KG1 (cell line): ENCODE measurements at places on chromosomes 1 and 21.

DNA sequence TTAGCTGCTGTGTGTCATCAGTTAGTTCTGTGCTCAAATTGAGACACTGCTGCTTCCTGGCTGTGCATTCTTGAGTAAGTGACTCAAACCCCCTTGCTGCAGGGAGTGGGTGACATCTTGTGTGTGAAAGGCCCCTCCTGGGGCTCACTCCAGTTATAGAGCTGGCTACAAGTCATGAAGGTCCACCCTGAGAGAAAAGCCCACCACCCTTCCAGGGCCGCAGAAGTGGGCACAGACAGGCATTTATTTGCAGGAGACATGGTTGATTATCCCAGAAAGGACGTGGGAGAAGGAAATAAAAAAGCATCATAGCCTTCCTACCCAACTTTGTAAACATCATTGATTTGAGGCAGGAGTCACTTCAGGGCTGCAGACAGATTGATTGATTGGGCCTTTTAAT lies 550.6 kb downstream of the MATN1 start:
- no peak for DNase-seq

GRCh38 chr21:18744840-18745239 lies 341.3 kb upstream of the TMPRSS15 start:
- no peak for DNase-seq

- DNase-seq: no peak
Measured at GRCh38 chr1:159675046-159675445, 39.3 kb downstream of the CRP start.

GRCh38 chr21:31429506-31429905 lies 85.4 kb upstream of the TIAM1 start:
- no peak for DNase-seq

DNA sequence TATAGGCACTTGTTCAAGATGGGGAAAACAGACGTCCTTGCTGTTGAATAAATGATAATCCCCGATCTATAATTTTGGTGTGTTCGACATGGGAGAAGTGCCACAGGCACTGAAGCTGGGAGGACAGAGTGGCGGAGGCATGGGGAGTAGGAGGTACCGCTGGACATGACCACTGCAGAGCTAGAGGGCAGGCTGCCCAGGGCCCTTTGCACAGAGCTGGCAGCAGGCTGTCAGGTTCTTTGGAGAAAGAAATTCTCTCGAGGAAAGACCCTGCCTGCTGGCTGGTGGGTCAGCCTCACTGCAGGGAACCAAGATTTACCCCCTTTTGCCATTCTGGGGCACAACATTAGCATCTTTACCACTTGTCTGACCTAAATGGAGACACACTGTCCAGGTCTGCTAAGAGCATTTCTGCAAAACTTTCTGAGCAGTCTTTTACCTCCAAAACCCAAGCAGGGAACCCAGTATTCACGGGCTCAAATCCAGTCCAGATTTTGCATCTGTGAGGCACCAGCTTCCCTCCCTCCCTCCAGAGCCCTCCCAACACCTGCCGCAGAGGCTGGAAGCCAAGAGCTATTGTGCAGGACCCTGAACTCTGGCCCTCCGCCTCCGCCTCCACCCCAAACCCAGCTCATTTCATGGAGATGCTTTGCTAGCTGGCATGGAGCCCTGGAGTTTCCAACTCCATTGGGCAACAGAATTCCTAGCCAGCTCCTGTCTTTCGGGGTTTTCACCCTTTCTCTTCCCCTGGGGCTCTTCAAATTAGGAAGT lies 142.3 kb downstream of the PLXNA2 start:
- DNase-seq: no peak

GRCh38 chr1:229410692-229411433 lies 23.0 kb downstream of the ACTA1 start:
- DNase-seq: no peak

- no peak for DNase-seq
Measured at GRCh38 chr1:226220473-226221189, 2.8 kb upstream of the MIXL1 start.

DNA sequence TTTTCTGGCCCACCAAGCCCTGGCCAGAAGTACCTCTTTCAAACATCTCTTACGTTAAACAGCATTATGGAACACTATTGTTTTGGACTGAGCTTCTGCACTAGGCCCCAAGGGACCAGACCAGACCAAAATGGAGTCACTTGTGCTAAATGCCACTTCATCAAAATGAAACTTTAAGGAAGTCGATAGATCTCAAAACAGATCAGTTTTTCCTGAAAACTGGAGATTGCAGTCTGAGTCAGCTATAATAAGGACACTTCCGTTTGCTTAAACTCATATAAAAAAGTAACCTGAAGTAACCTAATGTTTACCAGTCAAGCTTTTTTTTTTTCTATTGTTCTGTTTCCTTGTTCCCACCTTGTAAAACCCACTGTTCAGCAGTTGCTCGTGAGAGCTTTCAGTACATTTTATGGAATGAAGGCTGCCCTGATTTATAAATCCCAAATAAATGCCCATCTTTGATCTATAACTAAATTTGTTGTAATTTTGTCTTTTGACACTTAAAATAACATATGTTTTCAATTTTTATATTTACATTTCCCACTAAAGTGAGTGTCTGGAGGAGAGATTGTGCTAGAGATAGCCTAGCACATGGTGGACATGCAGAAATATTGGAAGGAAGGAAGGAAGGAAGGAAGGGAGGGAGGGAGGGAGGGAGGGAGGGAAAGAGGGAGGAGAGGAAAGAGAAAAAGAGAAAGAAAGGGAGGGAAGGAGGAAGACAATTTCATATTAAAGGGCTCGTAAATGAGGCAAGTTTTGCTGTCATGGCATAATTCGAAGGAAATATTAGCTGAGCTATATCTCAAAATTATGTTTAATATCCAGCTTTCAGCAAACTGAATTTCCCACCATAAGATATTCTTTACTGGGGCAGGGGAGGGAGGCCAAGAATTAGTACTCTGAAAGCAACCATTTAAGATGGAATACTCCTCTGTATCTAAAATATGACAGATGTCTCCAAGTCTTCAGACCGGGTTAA lies 77.0 kb upstream of the CXADR start:
- no peak for DNase-seq

DNA sequence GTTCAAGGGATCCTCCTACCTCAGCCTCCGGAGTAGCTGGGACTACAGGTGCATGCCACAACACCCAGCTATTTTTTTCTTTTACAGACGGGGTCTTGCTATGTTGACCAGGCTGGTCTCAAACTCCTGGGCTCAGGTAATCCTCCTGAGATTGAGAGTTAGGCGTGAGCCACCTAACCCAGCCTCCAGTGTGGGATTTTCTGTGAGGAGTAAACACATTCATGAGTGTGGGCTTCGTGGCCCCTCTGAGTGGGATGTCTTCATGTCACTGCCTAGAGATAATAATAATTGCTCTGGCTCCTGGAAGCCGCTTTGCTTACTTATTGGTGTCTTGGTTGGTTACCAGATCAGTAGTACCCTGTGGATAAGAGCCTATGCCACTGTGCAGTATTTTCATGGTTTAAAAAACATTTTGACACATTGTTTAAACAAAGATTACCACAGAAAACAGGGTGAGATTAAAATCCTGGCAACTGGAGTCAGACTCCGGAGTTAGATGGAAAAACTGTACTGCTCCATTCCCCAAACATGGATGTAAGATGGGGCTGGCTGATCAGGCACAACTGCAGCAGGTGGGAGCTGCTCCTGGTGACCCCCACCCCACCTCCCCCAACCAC lies 159.1 kb upstream of the RAB4A start:
- DNase-seq: no peak

DNA sequence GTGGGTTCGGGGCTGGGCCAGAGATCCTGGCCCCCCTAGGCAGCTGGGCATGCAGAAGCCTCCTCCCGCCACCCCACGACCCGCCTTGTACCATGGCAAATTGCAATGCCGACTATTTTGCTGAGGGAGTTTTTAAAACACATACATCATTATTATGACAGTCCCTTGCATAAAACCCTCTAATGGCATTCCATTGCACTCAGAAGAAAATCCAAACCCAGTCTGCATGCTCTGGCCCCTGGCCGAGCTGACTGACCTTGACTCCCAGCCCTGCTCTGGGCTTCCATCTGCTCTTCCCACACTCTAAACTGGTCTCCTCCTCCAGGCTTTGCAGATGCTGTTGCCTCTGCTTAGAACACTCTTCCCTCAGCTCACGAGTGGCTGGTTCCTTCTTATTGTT lies 28.0 kb downstream of the PADI2 start:
- no peak for DNase-seq

- DNase-seq: no peak
Measured at GRCh38 chr1:37605806-37606474, 10.2 kb upstream of the GNL2 start.

DNA sequence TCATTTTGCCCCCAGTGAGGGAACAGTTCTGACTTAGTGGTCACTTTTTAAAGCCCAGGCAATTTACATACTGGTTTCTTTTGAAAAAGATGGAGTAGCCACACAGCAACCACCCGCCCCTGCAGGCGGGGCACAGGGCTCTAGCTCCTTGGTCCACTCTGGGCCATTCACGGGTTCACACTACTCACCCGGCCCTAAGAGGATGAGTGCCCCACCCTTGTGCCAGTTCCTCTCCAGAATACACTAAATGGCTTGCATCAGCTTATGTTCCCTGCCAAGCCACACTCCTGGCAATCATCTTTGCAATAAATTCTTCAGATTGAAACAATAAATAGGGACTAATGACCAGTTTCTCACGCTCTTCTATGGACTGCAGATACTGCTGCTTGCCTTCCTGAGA lies 15.7 kb upstream of the ATP13A2 start:
- no peak for DNase-seq

DNA sequence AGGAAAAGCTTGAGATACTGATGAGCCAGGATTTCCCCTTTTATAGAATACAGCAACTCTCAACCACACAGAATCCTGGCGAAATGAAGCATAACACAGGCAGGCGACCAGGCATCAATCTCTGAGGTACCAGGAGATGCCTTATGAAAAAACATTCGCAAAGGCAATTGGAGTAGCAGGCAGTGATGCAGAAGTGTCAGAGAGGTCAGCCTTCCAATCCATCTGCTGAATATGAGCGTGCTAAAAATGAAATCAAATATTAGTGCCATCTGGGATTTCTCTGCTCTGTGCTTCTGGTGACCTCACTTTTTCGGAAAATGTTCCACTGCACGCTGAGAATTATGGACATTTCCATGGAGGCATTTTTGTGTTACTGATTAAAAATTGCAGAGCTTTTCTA lies 258.8 kb downstream of the VAV3 start:
- DNase-seq: no peak

GRCh38 chr1:209655411-209656231 lies 3.4 kb upstream of the LAMB3 start:
- DNase-seq: no peak

DNA sequence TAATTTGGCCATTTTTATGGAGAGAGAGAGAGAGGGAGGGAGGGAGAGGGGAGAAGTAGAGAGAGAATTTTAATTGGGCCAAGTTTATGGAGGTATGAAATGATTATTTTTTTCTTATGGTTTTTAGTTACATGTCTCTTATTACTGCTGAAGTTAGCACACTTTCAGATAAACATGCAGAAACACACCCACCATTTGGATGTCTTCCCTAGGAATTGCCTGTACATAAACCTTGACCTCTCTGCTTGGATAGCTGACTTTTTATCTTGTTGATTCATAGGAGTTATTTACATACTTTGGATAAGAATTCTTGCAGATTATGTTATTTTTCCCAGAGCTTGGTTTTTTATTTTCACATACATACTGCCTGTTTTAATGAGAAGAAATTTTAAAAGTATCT lies 310.2 kb upstream of the ADAMTS5 start:
- DNase-seq: no peak

DNA sequence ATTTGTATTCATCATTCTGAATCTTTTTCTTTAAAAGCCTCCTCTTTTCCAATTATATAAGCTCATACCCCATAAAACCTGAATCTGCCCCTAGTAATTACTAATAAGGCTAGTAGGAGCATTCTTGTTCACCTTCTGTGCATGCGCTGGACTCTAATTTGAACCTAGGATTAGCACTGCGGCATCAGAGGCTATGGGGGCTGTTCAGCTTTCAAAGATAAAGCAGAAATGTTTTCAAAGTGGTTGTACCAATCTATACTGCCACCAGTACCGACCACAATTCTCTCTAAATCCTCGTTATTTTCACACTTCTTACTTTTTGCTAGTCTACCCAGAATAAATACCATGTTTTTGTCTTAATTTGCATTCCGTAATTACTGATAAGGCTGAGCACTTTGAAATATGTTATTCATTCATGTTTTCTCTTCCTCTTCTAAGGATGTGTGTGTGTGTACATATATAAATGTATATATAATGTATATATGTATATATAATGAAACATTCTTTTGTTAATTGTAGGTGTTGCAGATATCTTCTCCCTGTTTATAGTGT lies 1.6 kb upstream of the DDX59 start:
- DNase-seq: no peak

GRCh38 chr1:38899560-38899959 lies 18.2 kb upstream of the GJA9 start:
- no peak for DNase-seq

GRCh38 chr1:42940851-42941639 lies 17.6 kb downstream of the SLC2A1 start:
- DNase-seq: no peak

DNA sequence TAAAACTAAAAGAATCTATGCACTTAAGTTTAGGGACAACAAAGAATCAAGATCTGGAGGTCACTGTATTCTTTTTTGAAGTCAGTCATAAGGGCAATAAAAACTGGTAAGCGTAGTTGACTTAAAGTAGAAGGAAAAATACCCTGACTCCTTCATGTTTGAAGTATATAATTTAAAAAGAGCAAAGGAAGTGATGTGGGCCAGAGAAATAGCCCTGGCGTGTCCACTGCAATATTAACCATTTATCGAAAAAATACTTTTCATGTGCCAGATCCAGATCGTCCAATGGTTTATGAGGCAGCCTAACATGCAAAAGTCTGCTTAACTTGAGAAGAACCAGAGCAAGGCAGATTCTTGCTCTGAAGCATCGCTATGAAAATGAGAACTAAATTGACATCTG lies 162.0 kb downstream of the COQ8A start:
- DNase-seq: no peak
